ENCODE measurements at places on chromosomes 7 and 10. TPM values are rescaled to one million over a fixed set of nuclear protein-coding genes. Genes with fewer than 3 reads are reported as not detected.

SLC18A2 gene
- 0.13 TPM for polyA plus RNA-seq

FEZF1 gene
- not detected for polyA plus RNA-seq

FIS1 gene
- polyA plus RNA-seq, result 294 TPM

TMEM196 gene
- not detected for polyA plus RNA-seq

- H3K4me3 ChIP-seq, result no peak overlapping the region
- H3K4me1 ChIP-seq, result no peaks in the 10 kb centered on the region
- H3K27ac ChIP-seq, result no peak overlapping the region
- H3K27me3 ChIP-seq, result no peaks in the 10 kb centered on the region
- no peak for DNase-seq
These were observed 17.3 kb upstream of the BNIP3 start for GRCh38 chr10:131998845-131999681.

- H3K4me1 ChIP-seq, result no peaks in the 10 kb centered on the region
- no peaks in the 10 kb centered on the region for H3K27me3 ChIP-seq
- no peak overlapping the region for H3K27ac ChIP-seq
These were observed 51.8 kb upstream of the PARD3 start for GRCh38 chr10:34866848-34867247.

DNA sequence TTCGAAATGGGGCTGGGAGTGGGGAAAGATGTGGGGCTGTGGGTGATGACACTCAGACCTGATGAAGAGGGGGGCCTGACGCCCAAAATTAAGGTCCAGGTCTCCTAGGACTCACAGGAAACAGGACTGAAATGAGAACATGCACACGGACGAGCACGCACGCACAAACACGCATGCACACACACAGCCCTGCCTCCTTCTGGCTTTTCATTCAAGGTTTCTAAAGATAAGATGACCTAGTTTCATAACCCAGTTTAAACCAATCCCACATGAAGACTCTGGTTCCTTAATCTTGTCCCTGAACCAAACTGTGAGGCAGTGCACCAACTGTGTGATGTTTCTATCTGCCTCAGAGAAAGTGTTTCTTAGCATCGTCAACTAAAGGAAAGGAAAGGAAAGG, 162.0 kb downstream of the DGKI start:
- DNase-seq, result no peak
- peaks cover 5% of the 10 kb centered on the region for H3K4me1 ChIP-seq
- H3K27ac ChIP-seq, result no peak overlapping the region

DNA sequence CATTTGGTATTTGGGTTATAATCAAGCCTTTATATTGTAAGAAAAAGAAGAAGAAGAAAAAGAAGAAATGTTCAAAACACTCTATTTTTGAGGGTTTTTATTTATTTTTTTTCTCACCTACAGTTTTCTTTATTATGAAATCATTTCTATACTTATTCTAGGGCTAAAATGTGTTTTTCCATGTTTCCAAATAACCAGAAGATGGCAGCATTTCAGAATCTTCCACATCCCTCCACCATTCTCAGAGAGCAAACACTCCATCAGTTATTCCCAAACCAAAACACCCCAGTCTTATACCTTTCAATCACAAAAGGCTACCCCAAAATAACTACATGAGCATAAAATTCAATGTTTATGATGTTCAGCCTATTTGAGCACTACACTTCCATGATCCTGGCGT, 38.7 kb upstream of the PPP1R17 start:
- H3K4me1 ChIP-seq, result no peaks in the 10 kb centered on the region
- DNase-seq, result no peak
- H3K27ac ChIP-seq, result no peak overlapping the region
- H3K27me3 ChIP-seq, result peaks cover 2% of the 10 kb centered on the region
- H3K36me3 ChIP-seq, result no peaks in the 10 kb centered on the region

GRCh38 chr7:144822223-144822622, 13.6 kb downstream of the TPK1 start:
- no peak for DNase-seq
- H3K4me3 ChIP-seq, result no peak overlapping the region
- peaks cover 5% of the 10 kb centered on the region for H3K4me1 ChIP-seq
- no peaks in the 10 kb centered on the region for H3K27me3 ChIP-seq
- H3K36me3 ChIP-seq, result no peaks in the 10 kb centered on the region

DNA sequence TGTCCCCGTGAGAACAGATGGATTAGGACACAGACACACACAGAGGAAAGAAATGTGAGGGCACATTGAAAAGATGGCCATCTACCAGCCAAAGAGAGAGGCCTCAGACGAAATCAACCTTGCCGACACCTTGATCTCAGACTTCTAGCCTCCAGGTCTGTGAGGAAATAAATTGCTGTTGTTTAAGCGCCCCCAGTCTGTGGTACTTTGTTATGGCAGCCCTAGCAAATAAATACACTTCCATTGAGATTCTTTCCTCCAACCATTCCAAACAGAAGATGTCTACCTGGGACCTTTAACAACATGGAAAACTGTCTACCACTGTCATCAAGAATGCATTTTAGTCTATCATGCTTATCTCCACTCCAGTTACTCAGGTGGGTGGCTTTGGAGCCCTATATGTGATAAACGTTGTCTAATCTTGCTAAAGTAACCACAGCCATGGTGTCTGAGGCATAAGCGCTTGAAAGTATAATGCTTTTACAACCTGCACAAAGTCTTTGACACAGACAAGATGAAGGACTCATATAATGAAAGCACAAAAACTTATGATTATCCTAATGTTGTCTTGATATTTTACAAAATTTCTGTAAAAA, 244.3 kb downstream of the MTERF1 start:
- no peaks in the 10 kb centered on the region for H3K36me3 ChIP-seq
- no peak overlapping the region for H3K27ac ChIP-seq
- DNase-seq, result no peak
- no peaks in the 10 kb centered on the region for H3K4me1 ChIP-seq
- no peaks in the 10 kb centered on the region for H3K27me3 ChIP-seq

DNA sequence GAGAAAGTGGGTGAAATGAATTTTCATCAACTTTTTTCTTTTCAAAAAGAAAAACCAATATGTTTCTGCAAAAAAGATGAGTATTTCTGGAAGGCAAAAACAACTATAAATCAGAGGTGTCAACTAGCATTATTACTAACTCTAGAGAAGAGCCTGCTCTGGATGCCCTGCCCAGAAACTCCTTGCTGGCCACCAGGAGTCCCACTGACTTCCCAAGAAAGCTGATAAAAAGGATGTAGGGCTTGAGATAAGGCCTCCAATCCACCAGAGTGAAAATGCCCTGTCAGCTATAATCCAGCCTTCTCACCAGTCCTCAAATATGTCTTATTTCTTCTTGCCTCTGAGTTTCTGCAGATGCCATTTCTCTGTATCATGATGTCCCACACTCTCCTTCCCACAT, 16.7 kb upstream of the FZD1 start:
- no peak for DNase-seq
- no peak overlapping the region for H3K4me3 ChIP-seq
- no peaks in the 10 kb centered on the region for H3K36me3 ChIP-seq
- H3K27ac ChIP-seq, result no peak overlapping the region
